DMS79 treated with DMSO at 0.1 percent for 48 hours (cell line): ENCODE measurements at places on chromosomes 1 and 21.

DNA sequence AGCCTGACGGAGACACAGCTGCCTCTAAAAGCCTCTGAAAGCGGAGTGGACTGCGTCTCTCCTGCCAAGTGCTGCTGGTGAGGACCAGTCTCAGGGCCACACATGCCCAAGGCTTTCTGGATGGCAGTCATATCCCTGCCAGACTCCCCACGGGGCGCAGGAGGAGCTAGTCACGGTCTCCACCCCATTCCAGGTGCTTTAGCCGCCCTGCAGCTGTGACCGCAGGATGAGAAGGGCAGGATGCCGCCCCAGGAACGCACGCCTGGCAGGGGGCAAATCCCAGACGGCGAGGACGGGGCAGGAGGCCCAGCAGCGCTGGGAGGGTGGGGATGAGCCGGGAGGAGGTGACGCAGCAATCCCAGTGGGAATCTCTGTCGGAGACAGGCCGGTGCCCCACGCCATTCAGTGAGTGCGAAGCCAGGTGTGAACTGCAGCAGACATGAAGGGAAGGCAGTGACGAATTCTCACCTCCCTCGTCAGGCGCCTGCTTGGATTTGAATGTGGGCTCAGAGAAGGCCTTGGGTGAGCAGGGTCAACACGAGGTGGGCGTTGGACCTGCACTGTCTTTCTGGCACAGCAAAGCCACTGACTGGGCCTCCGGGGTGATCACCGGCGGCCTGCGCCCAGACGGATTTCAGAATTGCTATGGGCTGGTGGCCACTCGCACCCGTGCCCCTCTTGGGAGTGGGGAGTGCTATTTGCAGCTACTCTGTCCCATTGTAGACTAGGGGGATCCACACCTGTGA, 38.5 kb upstream of the SLC19A1 start:
- DNase-seq, result peak; percentile 36

- DNase-seq, result no peak
Observed at GRCh38 chr1:170765279-170765678, 101.3 kb downstream of the PRRX1 start.

GRCh38 chr1:159750621-159751020, 30.1 kb upstream of the DUSP23 start:
- no peak for DNase-seq

GRCh38 chr21:44377201-44377921, 23.9 kb downstream of the TRPM2 start:
- DNase-seq, result peak; percentile 89

DNA sequence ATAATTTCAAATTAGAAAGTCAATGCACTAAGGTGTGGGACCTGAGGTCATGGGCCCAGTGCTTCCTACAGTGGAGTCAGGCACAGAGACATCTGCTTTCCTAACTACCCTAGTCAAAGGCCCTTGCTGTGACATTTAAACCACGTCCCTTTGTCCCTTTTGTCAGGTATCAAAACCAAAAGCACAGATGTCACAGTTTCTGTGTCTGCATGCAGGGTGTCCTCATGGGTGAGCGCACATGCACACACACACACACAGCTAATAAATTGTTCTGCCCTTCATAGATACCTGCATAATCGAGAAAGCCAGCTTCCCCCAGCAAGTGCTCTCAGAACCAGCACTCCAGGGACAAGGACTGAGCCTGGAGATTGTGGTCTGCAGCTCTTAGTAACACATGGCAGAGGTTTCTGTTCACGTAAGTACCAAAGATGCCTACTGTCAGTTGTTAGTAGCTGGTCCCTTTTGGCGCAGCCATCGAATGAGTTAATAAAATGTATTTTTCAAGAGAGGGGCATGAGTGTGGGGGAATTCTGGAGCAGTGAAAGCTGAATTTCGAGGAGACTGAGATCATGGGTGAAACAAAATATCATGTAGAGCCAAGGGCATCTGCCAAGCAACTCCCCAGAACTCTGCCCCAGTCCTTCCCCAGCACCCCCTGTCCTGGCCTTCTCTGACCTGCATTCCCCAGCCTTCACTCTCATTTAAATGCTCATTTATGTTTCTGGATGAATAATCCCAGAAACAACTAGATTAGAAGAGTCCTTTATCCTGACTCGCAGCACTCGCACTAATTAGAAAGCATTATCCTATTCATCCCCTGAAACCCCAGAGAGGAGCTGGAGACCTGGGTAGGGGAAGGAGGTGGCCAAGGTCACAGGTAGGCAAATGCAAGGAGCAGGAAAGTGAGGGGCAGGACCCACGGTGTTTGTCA, 25.5 kb downstream of the TNR start:
- no peak for DNase-seq

- DNase-seq, result no peak
Observed at GRCh38 chr21:23402929-23403520, 2204.3 kb downstream of the MRPL39 start.

- DNase-seq, result no peak
Observed at GRCh38 chr1:155741908-155742307, 53.0 kb downstream of the DAP3 start.
